ENCODE measurements at places on chromosomes 7 and 10.

DNA sequence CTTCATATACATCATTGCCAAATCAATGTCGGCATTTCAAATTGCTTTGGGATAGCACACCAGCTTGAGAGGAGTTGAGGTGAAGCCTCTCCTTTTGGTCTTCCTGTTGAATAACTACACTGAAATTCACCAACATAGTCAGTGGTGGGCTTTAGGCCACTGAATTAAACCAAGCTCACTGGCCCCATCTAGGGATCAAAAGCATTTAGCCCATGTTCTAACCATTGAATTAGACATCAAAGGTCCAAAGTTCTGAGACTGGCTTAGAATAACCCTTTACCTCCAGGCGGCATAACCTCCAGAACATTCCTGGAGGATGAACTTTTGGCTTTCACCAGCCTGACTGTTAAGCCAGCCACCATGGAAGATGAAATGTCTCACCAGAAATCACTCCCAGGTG lies 54.6 kb downstream of the BPGM start:
- peak; percentile 6 for DNase-seq

DNA sequence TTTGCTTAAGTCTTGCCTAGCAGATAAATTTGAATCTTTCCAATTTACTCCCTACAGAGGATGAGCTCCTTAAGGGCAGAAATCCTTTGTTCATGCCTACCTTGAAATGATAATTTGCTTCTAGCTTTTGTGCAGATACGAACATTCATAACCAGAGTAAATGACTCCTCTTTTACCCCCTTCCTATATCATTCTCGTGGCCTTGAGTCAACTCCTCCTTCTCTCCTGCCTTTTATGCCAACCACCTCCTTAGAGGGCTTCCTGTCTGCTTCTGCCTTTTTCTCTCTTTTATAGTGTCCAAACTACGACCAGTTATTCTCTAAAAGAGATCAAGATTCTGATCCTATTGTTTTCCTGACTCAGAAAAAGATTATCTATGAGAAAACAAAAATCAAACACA lies 36.4 kb downstream of the MYPN start:
- no peak for DNase-seq

GRCh38 chr10:67772894-67773511 lies 65.0 kb downstream of the DNAJC12 start:
- DNase-seq = no peak

DNA sequence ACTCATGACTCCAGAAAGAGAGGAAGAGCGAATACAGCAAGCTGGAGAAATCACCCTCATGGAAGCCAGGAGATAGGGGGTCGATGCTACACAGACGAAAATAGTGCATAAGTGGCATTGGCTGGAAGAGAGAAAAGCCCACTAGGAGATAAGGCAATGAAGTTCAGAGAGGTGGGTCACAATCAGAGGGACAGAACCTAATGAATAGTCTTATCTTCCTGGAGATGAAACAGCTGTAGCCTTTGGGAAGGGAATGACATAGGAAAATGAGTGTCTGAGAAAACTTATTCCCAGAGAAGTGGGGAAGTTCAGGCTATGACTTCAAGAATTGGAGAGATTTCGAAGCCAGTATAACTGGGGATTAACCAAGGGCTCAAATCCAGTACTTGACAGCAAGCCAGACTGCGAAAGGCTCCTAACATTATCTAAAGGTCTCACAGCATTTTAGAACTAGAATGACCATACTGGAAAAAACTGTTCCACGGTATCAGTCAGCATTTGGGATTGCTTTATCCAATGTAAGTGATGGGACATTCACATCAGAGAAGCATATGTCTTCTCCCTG lies 211.1 kb downstream of the ZNF365 start:
- no peak for DNase-seq

DNA sequence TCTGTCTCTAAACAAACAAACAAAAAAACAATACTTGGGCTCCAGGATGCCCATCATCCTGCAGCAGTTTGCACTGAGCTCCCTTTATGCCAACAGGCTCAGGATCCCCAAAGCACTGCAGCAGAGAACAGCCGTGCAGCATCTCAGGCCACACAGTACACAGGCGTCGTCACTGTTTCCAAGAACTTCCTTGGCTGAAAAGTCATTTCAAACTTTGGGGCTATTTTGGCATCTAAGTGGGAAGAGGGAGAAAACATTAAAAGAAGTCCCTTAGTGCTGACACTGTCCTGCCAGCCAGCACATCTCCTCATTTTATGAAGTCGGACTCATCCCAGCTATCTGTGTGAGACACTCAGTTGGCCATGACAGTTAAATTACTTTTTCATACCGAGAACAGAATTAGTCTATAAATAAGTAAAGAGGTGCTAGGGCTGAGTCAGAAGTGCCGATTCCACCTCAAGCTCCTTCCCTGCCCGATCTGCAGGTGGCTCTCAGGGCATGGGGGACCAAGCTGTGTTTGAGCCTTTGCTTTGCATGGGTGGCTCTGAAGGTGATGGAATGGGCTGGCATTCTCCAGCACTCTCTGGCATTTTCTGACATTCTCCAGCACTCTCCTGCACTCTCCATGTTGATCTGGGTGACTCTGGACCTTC lies 68.5 kb downstream of the PTPRN2 start:
- no peak for DNase-seq

DNA sequence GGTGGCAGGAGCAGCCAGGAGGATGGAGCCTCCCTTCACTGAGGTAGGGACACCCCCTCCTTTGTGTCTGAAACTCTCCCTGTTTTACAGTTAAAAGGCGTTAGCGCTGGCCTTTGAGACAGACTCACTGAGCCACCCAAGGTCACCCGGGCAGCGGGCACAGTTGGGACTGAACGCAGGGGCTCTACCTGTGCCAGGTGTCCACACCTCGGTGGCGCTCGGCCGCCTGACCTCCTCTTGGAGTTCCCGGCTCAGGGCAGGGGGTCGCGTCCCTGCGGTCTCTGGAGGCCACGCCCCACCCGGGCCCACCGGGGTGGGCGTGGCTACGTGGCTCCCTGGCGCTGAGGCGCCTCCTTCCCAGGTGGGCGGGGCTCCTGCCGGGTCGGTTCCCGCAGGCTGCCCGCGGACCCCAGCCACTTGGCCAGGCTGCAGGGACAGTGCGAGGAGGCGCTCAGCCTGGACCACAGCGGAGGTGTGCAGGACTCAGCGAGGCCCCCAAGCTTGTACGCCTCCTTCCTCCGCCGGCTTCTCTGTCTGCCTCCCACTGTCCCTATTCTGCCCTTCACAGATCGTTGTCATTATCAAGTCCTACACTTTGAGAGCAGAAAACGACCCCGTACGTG lies 39.9 kb upstream of the LEP start:
- no peak for DNase-seq

DNA sequence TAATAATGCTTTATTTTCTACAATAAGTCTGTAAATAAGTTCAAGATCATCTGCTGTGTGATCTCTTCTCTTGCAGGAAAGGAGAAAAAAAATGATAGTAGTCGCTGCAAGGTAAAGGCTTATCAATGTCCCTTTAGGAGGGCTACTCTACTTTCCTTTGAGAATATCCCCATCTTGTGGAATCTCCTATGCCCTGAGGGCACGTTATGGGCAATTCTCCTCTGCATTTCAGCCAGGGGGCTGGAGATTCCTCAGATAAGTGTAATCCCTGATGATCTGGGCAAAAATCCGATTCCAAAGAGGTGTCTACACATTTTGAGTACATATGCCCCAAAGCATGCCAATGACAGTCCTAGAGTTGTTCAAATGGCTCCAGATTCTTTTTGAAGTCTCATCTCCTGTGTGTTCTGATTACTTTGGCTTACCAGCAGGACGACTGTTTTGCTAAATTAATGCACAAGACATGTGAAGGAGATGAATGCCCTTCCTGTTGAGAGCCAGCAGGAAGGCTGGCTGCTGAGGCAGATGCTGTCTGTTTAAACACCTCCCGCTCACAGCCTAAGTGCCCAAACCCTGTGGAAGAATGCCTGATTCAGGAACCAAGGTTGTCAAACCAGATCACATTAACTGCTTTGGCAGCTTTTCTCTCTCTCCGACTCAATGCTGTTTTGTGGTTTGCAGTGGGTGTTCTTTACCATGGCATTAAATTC lies 171.2 kb upstream of the COL1A2 start:
- DNase-seq = no peak

DNA sequence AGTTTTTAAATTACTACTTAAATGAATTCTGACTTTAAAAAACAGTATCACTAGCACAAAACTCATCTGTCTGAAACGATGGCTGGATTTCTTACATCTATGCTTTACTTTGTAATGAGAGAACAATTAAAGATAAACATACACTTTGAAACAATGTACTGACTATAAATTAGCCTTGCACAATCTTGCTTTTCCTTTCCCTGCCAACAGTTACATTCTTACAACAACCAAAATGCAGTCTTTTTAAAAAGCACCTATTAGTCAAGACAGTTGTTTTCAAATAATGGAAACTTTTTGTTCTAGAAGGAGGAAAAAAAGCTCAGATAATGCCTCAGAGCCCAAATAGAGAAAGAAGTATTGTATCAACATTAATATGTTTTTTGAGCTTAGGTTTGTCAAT lies 153.3 kb downstream of the ELMO1 start:
- no peak for DNase-seq

GRCh38 chr10:79407423-79407796 lies 38.0 kb downstream of the ZCCHC24 start:
- no peak for DNase-seq

DNA sequence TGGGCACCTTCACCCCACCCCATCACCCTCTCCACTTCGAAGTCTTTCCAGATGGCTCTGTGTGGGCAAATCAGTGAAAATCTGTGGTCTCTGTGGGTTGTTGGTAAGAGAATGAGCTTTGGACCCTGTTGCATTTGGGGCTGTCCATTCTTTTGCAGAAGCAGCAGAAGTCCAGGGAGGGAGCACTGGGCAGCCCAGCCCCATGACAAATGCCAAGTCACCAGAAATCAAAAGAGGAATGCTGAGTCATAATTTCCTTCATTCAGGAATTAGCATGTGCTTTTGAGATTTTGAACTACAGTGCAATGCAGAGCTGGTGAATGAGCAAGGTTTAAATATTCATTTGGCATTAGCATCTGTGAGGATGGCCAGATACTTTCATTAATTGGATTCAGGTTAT lies 556.2 kb downstream of the LRMDA start:
- DNase-seq = no peak

- no peak for DNase-seq
These were observed 341.1 kb downstream of the PARD3 start for GRCh38 chr10:34474009-34474376.

DNA sequence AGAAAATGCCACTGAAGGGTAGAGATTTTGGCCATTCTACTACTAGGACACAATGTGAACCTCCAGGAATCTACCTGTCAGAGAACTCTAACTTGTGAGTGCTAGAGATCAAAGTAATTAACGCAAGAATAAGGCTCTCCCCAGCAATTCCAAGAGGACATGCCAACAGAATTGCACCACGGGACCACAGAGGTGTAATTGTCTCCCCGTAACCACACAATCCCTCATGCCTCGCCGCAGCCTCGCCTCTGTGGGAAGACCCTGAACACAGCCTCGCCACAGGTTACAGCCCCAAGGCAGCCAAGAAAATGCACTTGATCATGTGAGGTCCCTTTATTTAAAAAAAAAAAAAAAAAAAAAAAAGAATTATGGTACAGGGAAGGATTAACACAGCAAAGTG lies 29.5 kb downstream of the CDCA7L start:
- DNase-seq = no peak

- DNase-seq = no peak
These were observed 15.2 kb upstream of the DNAAF5 start for GRCh38 chr7:711093-711921.

DNA sequence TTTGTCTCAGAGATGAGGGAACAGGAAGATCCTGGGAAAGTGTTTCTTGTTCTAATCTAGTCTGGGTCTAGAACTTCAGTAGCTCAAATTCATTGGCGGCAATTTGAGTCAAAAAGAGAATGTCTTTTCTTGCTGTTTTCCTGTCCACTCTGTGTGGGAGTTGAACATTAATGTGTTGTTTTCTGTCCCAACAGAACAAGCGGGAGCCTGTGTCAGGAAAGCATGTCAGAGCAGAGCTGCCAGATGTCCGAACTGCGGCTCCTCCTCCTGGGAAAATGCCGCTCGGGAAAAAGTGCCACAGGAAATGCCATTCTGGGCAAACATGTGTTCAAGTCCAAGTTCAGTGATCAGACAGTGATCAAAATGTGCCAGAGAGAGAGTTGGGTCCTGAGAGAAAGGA lies 16.0 kb downstream of the GIMAP8 start:
- no peak for DNase-seq

DNA sequence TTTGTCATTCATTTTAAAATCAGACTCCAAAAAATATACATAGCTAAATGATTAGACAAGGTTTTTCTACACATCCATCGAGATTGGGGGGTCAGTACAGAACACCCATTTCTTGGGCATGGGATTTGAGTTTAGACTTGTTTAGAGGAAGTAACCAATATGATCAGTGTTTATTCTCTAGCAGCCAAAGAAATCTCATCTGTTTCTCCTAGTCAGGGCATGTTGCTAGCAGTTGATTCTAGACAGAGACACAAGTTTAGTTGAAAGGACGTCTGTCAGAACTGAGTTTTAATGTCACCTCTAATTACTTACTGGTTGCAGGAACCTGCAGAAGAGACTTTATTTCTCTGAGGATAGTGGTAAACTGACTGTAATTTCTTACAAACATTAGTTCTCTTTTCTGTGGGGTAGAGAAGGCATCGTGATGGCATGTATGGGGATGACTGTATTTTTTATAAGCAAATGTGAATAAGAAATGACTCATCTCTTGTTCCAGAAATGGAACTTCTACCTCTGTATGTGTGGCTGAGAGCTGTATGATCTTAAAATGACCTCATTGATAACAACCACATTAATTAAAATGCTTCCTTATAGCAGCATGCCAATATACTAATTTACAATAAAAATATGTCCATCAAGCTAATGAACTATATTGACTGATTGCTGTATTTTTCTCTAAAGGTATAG lies 30.6 kb upstream of the RHOBTB1 start:
- DNase-seq = no peak

- no peak for DNase-seq
These were observed 120.9 kb upstream of the KAT6B start for GRCh38 chr10:74705358-74705980.

DNA sequence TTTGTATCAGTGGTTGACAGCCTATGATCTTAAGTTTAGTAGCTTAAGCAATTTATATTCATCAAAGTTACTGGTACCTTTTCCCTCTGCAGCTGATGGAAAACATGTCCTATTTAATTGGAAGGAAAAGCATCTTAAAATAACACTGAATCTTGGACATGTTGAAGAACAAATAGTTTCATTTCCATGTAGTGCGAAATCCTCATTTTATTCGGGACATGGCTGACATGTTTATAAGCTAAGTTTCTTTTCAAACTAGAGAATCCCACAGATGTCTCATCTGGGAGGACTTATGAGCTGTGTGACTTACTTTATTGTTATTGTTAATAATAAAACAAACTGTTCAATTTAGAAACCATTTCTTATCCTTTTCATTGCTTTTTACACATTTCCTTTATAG lies 461.0 kb downstream of the SUGCT start:
- DNase-seq = no peak

- DNase-seq = no peak
These were observed 761.5 kb upstream of the POM121L12 start for GRCh38 chr7:52273685-52274610.

- no peak for DNase-seq
These were observed 205.0 kb downstream of the DIP2C start for GRCh38 chr10:484441-484924.
